ENCODE measurements at places on chromosomes 7 and 10. TPM values are rescaled to one million over a fixed set of nuclear protein-coding genes. Genes with fewer than 3 reads are reported as not detected.

GRCh38 chr7:82715344-82715743 lies 271.8 kb upstream of the CACNA2D1 start:
- no peak for DNase-seq

GRCh38 chr10:61742812-61743211 lies 80.1 kb downstream of the CABCOCO1 start:
- no peak for DNase-seq

DNA sequence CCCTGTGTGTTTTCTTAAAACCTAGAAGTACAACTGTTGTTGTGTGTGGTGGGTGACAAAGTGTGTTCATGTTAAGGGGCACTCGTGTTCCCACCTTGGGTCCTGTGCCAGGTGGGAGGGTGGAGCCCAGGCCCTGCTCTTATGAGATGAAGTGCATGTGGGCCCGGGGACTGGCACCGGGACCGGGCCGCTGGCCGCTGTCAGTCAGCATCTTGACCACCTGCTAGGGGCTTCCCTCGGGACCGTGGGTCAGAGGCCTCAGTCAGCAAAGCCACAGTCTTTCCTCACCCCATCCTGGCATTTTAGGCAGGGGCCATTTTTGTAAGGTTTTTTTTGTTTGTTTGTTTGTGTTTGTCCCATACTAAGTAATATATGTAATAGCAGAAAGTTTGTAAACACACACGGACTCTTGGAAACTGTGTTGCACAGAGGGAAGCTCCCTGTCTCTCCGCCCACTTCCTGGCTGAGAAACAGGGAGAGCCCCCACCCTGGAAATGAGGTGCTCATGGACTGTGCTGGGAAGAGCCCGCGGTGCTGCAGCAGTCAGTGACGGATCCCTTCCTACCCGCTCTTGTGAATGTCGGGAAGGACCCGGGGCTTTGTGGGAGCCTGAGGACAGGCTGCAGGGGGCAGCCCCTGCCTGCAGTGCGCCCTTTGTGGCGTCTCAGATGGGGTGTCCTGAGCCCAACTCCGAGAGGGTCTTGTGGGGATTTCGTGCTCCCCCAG lies 13.4 kb downstream of the AGAP3 start:
- DNase-seq = no peak

GRCh38 chr7:134307320-134307719 lies 9.4 kb downstream of the SLC35B4 start:
- no peak for DNase-seq

DNA sequence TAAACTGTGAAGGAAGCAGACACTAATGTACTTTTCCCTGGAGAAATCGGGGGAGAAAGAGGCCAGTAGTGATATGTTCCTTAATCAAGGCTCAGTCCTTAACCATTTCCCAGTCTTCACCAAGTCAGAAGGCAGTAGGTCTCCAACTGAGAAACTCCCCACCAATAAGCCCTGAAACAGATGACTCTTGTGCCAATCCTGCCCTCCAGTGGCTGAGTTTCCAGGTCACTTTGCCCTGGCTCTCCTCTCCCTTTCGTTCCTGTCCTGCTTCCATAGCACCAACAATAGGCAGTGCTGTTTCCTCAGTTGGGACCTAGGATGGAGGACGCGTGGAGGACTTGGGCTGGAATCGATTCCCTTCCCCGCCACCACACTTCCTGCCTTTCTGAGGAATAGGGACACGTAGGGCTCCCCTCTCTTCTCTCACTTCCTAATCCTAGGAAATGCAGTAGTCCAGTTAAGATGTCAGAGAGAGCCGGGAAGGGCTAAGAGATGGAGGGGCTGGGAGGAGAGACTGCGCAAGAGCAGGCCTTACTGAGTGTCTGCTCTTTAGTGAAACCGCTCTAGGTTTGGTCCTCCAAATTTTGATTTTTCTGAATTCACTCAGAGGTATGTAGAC lies 23.4 kb downstream of the ATOH7 start:
- peak; percentile 86 for DNase-seq

GRCh38 chr7:155998766-155999630 lies 186.7 kb upstream of the SHH start:
- DNase-seq = no peak

DNA sequence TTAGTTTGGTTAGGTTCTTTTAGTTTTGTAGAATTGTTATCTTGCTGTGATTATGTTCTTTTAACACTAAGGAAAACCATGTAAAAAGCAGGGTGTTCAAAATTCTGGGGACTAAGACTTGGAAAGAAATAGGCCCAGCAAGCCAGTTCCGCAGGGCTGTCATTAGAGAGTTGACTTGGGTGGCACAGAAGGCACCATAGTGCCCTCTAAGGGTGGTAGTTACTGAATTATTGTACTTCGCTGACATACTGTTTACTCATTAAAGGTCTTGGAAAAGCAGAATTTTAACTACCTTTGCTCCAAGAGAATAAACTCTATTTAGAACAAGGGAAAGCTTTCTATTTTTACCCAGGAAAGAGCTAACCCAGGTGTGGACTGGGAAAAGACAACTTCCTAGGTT lies 86.5 kb downstream of the OTUD1 start:
- no peak for DNase-seq

DNA sequence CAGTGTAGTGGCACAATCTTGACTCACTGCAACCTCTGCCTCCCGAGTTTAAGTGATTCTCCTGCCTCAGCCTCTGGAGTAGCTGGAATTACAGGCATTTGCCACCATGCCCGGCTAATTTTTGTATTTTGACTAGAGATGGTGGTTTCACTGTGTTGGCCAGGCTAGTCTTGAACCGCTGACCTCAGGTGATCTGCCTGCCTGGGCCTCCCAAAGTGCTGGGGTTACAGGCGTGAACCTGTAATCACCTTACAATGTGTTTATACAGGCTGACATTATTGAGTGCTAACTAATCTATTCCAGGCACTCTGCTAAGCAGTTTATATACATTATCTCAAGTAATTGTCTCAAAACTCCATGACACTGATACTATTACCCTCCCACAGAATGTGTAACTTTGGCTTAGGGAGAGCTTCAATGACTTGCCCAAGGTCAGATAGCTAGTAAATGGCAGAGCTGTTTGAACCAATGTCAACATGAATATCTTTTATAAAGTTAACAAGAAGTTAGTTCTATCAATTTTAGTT lies 36.8 kb downstream of the KIFBP start:
- no peak for DNase-seq

- DNase-seq = no peak
Measured at GRCh38 chr10:18664841-18665478, 5.7 kb downstream of the ARL5B start.

- DNase-seq = no peak
Measured at GRCh38 chr10:63738410-63738809, 217.2 kb downstream of the REEP3 start.

DNA sequence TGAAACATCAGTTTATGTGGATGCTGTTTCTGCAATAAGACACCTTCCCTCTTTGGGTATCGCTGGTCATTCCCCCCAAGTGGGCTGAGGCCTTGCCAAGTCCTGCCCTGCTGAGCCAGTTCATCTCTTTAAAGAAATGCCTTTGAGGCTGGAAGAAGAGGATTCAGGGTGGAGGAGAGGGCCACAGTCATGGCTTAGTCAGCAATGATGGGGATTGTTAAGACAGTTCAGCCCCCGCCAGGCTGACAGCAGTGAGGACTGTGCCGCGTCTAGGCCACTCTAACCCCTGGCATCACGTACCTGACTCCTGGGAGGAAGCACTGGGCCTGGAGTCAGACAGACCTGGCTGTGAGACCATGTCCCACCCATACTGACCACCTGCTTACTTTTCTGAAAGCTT lies 48.3 kb downstream of the PNLIPRP2 start:
- no peak for DNase-seq

GRCh38 chr7:41312235-41312634 lies 390.7 kb downstream of the INHBA start:
- DNase-seq = no peak

GRCh38 chr10:78933828-78934531 lies 134.8 kb upstream of the ZMIZ1 start:
- DNase-seq = no peak

GRCh38 chr10:21095073-21095472 lies 198.0 kb upstream of the NEBL start:
- DNase-seq = no peak

GRCh38 chr10:27861781-27862180 lies 116.2 kb upstream of the MKX start:
- DNase-seq = no peak

The WBP1L gene
- total RNA-seq = 29.3 TPM

The IQUB gene
- 0.84 TPM for total RNA-seq

The WDR11 gene
- 57.7 TPM for total RNA-seq

The IGFBP3 gene
- 29.0 TPM for total RNA-seq

The WNT8B gene
- total RNA-seq = 9.0 TPM

The ABCB1 gene
- not detected for total RNA-seq

The CYP2E1 gene
- total RNA-seq = 0.36 TPM

The DCLRE1A gene
- total RNA-seq = 35.9 TPM

The AASS gene
- 264 TPM for total RNA-seq

The PTF1A gene
- total RNA-seq = not detected

The NPFFR1 gene
- not detected for total RNA-seq

The TFR2 gene
- 0.34 TPM for total RNA-seq

The DGKI gene
- total RNA-seq = 3.4 TPM

Measured in neural progenitor cell (in vitro differentiated cells).